ENCODE measurements at places on chromosomes 3 and 15.

DNA sequence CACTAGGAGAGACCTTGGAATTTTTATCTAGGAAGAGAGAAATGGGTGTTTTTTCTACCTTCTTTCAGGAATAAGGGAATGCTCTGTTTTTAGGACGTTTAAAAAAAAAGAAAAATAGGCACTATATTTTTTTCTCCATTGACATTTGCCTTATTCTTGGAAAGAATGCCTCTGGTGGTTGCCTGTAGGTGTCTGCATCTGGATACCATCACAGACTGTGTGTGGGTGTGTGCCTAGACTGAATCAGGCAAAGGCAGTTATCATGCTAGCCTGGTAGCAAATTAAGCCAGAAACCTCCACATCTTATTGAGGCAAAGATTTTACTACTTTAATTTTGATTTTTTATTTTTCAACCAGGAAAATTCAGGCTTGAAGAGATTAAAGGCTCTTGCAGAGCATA is 513.6 kb upstream of the KCNMB2 start:
- DNase-seq = no peak

- DNase-seq = no peak
Observed at GRCh38 chr3:74001436-74001835, 376.7 kb upstream of the PDZRN3 start.

- DNase-seq = no peak
Observed at GRCh38 chr15:28921336-28921735, 35.6 kb downstream of the APBA2 start.

DNA sequence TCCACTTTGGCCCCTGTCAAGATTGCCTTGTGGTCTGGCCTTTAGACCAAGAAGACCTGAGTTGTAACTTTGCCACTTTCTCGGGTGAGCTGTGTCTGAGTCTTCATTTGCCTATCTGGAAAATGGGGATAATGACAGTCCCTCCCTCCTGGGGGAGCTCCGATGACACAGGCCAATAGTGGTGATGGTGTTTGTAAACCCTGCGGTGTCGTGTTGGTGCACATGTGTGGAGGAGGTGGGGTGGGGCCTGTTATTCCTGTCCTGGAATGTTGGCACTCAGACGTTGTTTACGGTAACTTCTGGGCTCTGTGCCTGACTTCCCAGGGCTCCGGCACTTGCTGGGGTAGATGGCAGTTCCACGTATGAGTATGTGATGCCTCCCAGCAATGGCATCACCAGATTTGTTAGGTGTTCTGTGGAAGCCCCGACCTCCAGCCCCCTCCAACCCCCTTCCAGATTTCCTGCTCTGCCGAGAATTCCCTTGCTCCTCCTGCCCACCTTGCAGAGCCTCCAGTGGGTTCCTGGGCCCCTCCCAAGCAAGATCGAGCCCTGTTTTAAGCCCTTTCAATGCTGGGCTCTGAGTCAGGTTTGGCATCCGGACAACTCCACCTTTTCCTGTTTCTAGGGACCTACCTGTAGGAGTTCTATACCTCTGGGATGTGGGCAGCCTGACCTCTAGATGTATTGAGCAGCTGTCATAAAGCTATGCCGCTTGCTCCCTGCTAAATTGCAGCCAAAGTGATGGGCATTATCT is 31.4 kb downstream of the HRH1 start:
- DNase-seq = peak; percentile 88

GRCh38 chr3:59802045-59802444 is 752.2 kb upstream of the CFAP20DC start:
- DNase-seq = no peak

- no peak for DNase-seq
Observed at GRCh38 chr15:31452595-31453557, 126.2 kb downstream of the KLF13 start.

- DNase-seq = no peak
Observed at GRCh38 chr3:87423336-87423735, 147.0 kb upstream of the POU1F1 start.

- peak; percentile 41 for DNase-seq
Observed at GRCh38 chr15:43410572-43411214, 39.8 kb downstream of the TUBGCP4 start.

DNA sequence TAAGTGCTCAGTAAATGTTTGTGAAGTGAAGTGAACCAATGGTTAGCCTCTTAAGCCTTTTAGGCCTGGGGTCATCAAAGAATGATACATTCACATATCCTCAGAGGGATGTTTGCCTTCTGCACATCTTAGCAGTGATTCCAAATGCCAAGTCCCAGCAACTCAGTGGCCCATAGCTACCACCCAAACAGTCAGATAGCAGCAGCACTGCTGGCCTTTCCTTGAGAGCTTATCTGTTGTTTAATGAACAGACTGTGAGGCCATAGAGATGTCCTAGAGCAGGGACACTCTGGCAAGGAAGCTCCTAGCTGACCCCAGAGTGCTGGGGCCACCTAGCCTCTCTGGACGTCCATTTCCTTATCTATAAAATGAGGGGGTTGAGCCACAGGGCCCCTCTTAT is 86.8 kb downstream of the CYP19A1 start:
- DNase-seq = no peak

DNA sequence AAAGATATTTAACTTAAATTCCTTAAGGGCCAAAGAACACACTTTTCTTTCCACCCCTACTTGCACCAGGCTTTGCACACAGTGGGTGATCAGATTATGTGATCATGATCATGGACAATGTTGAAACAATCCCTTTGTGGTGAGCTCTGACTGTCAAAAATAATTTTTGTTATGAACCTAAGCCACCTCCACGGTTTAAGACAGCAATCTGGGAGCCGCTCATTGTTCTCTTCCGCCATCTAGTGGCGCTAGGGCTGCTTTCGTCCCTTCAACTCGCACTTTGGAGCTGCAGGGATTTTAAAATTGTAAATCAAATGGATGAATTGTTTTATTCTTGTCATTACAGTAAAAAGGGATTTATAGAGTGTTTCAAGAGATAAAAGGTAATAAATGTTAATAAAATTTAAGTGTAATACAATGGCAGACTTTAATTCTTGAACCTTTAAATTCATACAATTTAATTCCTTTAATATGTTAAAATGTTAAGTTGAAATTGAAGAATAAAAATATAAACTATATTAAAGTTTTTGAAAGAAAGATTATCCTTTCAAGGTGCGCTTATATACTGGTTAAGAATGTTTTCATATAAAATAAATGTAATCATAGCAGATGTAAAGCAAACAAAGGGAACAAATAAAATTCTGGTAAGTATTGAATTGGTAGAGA is 45.3 kb upstream of the ARL6 start:
- peak; percentile 19 for DNase-seq

DNA sequence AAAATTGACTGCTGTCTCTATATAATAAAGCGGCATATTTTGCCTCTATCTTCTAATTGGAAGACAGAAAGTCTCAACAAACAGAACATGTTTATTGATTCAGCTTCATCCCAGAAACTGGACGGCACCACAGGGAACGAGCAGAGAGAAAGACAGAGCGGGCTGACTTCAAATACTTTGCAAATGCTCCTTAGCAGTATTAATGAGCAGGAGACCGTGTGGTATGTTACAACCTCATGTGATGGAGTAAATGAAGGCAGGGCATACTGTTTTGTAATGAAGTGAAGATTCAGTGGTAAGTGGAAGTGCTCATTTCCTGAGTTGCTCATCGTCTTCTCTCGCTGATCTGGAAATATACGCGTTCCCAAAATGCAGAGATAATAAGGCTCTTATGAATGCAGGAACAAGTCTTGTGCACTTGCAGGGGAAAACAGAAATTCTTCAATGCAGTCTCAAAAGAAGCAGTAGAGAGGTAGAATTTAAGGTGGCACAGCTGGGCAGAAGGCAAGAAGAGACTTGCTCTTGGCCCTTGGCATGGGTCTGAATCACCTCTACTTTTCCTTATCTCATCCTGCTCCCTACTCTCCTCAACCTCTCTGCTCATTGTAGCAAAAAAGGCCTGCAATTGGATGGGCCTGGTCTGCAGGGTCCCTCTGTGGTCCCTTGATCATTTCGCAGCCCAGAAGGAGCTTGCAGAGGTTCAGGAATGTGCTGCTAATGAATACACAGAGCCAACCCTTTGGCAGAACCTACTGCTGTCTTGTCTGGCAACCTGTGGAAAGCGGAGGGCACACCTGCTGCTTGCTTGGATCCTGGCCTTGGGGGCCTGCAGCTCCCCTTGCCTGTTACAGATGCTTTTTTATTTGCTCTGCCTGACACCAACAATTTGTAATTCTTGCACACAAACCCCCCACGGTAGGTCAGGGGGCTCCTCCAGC is 604.9 kb upstream of the CFAP20DC start:
- no peak for DNase-seq

- peak; percentile 25 for DNase-seq
Observed at GRCh38 chr15:50685976-50686468, 575 bp downstream of the TRPM7 start.

DNA sequence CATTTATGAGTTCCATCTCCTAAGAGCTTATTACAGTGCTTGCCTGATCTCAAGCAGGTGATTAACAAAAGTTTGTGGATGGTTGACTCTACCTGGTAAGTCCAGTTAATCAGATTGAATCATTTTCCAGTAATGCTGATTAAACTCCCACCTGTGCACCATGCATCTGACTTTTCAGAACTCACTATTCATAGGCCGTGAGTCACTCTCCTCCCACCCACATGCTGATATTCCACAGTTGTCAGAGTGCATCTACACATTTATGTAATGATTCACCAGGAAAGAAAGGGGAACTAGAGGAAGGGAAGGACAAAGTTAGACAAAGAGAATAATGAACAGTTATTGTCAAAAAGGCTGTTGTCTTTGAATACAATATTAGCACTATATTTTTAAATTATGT is 106.2 kb upstream of the UBE3A start:
- DNase-seq = no peak

GRCh38 chr15:80689716-80690115 is 5.4 kb upstream of the ABHD17C start:
- no peak for DNase-seq

DNA sequence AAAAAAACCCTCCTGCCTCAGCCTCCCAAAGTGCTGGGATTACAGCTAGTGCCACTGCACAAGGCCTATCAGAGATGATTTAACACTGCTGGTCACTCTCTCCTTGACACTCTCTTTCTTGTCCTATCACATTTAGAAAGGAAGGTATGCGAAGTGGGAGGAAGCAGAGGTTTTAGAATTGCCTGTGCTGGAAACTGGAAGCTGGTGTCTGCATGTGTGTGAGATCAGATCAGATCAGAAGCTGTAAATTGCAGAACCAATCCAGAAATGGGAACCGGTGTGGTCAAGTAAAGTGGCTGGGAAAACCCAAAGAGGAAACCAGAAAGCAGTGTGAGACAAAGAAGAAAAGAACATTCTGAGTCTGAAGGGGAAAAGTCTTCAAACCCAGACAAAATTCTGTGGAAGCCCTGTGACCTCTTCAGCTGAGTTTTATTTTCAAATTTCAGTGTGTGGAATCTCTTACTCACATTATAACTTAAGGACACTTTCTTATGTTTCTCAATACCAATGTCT is 2.8 kb downstream of the EFHB start:
- DNase-seq = no peak

DNA sequence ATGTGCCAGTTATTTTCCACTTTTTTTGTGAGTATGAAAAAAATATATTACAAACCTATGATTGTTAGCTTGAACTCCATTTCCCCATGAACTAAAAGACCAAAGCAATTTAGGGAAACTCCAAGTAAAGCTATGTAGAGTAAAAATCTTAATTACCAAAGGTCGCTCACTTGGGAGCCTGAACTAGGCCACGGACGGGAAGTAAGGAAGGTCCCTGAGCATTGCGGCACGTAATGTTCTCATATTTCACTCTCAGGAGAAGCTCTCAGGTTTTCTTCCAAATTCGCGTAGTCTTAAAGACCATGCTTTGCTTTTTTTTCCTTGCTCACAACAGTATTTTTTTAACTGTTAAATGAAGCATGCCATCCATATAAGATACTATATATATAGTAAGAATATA is 215.3 kb upstream of the RARB start:
- no peak for DNase-seq

DNA sequence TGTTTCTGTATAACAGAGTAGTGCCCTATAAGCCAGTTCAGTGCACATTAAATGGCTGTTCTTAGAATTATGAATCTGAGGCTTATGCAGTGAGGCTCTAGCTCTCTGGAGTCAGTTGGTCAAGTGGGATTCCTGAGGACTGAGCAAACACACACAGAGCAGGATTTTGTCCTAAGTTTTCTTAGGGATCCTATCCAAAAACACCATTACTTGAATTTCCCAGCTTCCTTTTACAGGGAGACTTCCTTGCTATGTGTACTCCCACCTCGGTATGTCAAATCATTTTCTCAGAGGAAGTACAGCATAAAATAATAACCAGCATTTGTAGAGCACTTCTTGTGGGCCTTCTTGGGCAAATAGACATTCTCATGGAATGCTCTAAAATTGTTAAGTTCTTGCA is 63.1 kb upstream of the GOLGA6B start:
- DNase-seq = peak; percentile 57

GRCh38 chr3:22089284-22089683 is 338.3 kb upstream of the ZNF385D start:
- peak; percentile 1 for DNase-seq

GRCh38 chr15:76451540-76451939 is 115.0 kb downstream of the ISL2 start:
- DNase-seq = no peak

GRCh38 chr3:13259831-13260230 is 160.3 kb downstream of the NUP210 start:
- no peak for DNase-seq

DNA sequence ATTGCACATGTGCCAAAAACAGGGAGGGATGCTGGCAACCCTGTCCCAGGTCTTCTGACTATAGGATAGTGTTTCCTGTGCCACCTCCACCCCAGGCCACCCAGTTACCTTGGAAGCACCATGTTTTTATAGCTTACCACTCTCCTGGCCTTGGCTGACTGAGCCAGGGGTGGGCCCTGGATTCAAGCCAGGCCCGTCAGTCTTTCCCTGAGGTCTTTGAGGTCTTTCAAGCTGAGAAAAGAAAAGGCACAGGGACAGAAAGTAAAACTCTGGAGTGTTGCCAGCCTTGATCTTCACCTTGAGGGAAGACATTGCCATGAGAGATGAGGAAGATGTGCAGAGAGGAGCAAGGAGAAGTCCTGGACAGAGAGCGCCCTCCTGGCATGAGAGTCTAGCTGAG is 46.3 kb downstream of the SYNM start:
- no peak for DNase-seq

- DNase-seq = no peak
Observed at GRCh38 chr15:96088650-96089049, 241.8 kb upstream of the NR2F2 start.

- DNase-seq = no peak
Observed at GRCh38 chr15:92415639-92416297, 22.1 kb downstream of the ST8SIA2 start.

DNA sequence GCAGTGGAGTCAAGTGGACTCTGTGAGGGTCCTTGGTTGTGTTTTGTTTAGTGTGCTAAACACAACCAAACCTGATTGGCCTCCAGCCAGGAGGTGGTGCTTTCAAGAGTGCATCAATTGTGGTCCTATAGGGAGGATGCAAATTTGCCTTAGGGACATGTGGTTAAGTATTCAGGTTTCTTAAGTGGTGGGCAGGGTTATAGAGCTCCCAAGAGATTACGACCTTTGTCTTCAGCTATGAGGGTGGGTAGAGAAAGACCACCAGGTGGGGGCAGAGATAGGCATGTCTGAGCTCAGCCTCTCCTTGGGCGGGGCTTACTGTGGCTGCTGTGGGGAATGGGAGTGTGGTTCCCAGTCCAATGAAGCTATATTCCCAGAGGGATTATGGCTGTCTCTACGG is 186.6 kb downstream of the SQOR start:
- no peak for DNase-seq
